ENCODE measurements at places on chromosomes 3 and 15.

DNA sequence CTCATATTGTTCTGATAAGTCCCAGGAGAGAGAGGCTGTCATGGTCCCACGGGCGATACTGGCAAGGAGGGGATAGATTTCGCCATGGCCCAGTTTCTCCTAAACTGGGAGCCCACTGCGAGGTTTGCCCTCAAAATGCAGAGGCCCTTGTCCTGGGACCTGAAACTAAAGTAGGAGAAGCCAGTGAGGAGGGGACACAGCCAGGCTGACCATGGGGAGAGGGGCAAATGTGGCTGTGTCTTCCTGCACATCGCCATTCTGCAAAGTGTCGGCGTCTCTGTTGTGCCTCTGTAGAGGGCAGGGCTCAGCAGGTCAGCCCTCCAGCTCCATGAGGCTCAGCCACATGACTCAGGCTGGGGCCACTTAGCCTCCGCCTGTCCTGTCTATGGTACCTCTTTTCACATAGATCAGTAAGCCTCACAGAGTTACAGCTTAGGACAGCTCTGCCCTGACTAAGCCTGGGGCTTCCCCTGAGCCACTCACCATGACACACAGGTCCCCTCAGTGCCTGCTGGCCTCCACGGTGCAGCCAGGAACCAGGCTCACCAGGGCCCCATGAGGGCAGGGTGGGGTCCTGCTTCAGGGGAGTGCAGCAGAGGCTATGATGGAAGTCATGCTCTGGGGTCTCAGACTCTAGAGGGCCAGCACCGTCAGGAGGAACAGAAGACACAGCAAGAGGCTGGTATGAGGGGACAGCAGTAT, 28.6 kb upstream of the PLXNA1 start:
- no peak for DNase-seq

DNA sequence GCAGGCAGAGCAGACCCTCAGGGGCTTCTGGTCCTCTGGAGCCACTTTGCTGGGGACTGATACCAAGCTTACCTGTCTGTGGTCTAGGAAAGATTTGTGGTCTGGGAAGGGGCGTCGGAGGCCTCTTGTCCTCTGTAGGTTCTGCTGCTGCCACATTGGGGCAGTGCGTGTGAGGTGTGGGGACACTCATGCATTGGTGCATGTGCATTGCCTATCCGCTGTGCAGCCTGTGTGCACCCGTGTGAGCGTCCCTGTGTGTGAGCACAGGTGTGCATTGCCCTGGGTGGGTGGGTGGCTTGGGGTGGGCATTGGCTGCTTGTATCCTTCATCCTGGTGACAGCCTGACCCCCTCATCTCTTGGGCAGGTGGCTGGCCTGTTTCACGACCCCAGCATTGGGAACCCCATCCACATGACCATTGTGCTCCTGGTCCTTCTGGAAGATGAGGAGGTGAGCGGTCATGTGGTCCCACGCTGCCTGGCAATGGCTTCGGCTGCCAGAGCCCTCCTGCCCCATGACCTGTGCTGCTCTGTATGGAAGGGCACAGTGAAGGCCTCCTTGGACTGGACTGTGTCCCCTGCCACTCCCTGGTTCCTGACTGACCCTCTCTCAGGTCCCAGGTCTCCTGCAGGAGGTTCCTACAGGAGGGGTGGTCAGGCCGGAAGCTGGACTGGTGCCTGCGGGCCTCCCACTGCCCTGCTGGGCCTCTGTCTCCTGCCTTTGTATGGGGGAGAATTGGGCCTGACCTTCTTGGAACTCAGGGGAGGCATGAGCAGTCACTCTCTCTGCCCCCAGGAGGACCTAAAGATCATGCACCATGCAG, 41.5 kb downstream of the SAXO2 start:
- no peak for DNase-seq

GRCh38 chr3:58049143-58049785, 41.0 kb downstream of the FLNB start:
- DNase-seq, result peak; percentile 91

GRCh38 chr15:89088605-89089315, 504 bp downstream of the ABHD2 start:
- DNase-seq, result no peak

GRCh38 chr3:148631124-148631903, 66.4 kb upstream of the AGTR1 start:
- DNase-seq, result no peak

- DNase-seq, result peak; percentile 96
Observed at GRCh38 chr3:98972155-98972554, 70.7 kb upstream of the DCBLD2 start.

DNA sequence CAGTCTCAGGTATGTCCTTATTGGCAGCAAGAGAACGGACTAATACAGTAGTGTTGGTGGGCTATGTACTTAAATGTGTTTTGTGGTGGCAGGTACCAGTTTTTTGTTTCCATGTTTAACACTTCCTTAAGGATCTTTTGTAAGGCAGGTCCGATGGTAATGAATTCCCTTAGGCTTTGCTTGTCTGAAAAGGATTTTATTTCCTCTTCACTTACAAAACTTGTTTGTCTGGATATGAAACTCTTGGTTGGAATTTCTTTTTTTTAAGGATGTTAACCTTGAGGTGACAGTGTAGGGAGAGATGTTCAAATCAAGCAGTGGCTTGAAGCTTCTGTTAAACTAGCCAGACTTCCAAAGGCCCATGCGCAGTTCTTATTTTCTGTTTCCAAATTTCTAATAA, 122.2 kb upstream of the FGF7 start:
- DNase-seq, result no peak

GRCh38 chr3:54535619-54536018, 392.2 kb downstream of the LRTM1 start:
- no peak for DNase-seq

DNA sequence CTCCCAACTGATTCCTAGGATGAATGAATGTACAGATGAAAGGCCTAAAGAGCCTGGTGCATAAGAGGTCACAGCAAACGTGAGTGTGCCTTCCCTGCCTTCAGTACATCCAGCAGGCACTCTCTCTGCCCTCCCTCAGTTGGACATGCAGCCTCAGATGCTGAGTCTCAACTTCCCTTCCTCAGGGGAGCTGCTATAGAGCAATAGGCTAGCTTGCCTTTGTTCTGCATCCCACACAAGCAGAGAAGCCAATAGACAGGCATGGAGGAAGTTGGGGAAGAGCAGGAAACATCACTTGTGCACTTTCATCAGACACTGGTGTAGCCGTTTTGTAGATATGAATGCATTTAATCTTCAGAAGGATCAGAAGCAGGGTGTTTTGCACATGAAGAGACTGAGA, 147.5 kb upstream of the THBS1 start:
- DNase-seq, result no peak

DNA sequence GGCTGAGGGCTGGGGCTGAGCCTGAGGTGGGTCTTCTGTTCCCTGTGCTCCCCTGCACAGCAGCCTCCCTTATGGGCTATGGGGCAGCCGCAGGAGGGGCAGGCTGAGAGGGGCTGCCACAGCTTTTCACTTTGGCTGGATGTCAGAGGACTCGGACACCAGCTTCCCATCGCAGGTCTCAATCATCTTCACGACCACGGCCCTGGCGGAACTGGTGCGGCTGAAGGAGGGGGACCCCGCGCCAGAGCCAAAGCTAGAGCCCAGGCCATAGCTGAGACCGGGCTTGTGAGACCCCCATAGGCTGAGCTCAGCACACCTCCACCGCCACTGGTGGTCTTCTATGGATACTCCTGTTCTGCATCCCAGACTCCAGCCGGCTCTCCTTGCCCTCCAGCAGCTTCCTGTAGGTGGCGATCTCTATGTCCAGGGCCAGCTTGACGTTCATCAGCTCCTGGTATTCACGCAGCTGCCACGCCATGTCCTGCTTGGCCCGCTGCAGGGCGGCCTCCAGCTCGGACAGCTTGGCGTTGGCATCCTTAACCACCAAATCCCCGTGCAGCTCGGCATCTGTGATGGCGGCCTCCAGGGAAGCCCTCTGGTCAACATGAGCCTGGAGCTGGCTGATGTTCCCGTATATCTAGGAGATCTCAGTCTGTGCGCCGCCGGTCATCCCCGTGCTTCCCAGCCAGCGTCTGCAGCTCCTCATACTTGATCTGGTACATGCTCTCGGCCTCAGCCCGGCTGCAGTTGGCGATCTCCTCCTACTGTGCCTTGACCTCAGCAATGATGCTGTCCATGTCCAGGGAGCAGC, 181.7 kb upstream of the SYNPR start:
- DNase-seq, result no peak

DNA sequence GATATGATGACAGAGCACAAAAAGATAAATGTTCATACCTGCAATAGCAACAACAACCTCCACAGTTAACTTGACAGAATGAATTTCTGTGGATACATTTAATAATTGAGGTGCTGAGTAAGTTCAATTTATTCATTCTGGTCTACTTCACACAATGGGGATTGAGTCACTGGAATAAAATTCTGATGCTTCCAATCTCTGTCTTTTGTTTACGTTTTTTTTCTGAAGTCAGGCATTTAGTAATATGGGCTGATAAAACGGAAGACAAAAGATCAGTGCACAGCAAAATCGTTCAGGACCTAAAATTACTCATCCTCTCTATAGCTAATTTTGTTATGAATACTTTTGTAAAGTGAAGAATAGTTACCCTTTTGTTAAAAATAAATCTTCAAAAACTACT, 565.9 kb upstream of the CCDC54 start:
- DNase-seq, result peak; percentile 79

- DNase-seq, result no peak
Observed at GRCh38 chr3:3587647-3587972, 211.6 kb upstream of the LRRN1 start.

GRCh38 chr15:74365598-74366445, 1.6 kb downstream of the CYP11A1 start:
- DNase-seq, result no peak

GRCh38 chr15:60009980-60010732, 6.0 kb downstream of the FOXB1 start:
- no peak for DNase-seq

DNA sequence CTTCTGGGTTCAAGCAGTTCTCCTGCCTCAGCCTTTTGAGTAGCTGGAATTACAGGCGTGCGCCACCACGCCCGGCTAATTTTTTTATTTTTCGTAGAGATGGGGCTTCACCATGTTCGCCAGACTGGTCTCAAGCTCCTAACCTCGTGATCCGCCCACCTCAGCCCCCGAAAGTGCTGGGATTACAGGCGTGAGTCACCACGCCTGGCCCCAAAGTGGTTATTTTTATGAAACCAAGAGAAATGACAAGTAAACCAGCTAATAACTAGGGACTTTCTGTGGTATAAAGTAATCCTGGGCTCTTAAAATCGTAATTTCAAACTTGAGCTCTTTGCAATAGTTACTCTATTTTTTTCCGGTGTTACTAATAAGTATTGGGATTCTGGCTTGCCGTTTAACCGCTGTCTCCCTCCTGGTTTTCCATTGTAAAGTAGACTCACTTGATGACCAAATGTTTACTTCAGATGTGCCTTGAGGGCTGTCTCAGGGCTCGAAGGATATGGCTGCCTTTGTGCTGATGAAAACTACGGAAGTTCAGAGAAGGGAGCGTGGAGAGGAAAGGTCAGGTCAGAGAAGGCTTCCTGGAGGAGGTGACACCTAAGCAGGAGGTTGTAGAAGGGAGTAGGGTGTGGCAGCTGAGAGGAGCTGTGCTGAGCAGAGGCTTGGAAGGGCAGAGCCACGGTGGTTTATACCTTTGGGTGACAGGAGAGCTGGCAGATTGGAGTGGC, 4.2 kb downstream of the ZSCAN2 start:
- no peak for DNase-seq

DNA sequence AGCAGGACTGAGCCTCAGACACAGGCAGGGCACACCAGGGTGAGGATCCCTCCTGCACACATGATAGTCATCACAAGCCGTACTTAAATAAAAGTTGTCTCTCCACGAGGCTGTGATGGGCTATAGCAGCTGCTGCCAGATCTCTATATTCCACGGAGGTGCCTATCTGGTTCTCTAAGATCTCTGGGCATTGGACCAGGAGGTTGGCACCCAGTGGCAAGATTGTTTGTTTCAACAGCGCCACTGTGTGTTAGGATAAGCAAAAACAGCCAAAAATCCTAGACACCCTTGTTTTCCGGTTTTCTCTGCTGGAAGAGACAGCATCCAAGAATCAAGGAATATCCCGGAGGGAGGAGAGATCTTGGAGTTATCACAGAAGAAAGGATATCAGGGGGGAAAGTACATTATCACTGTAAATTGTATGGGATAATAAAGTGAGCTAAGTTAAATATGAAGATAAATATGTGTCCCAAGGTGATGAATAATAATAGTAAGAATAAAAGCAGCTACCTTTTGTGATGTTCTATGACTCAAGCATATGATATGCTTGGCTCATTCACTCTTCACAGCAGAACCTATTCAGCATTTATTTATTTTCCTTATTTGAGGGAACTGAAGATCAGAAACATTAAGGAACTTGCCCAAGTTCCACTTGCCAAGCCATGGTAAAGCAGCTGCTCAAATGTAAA, 90.6 kb upstream of the AKAP13 start:
- DNase-seq, result peak; percentile 19

DNA sequence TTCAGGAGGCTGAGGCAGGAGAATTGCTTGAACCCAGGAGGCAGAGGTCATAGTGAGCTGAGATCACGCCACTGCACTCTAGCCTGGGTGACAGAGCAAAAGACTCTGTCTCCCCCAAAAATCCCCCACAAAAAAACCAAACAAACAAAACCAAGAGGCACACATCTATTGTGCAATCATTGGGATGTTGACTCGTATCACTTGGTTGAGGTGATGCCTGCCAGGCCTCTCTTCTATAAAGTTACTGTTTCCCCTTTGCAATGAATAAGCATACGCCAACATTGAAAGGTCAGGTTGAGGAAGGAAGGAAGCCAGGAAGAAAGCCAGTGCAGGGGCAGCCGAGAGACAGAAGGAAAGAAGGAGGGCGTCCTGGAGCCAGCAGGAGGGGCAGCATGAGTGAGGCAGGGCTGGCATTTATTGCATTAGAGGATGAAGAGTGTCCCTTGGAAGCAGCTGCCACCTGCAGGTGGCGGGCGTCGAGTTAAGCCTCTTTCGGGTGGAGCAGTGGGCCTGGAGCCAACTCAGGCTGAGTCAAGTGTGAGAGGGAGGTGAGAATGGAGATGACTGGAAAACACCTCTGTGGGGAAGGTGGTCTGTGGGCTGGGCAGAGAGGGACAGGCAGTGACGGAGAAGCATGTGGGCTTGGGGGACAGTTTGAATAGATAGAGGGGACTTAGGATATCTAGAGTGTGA, 8.3 kb upstream of the CSPG4 start:
- no peak for DNase-seq

DNA sequence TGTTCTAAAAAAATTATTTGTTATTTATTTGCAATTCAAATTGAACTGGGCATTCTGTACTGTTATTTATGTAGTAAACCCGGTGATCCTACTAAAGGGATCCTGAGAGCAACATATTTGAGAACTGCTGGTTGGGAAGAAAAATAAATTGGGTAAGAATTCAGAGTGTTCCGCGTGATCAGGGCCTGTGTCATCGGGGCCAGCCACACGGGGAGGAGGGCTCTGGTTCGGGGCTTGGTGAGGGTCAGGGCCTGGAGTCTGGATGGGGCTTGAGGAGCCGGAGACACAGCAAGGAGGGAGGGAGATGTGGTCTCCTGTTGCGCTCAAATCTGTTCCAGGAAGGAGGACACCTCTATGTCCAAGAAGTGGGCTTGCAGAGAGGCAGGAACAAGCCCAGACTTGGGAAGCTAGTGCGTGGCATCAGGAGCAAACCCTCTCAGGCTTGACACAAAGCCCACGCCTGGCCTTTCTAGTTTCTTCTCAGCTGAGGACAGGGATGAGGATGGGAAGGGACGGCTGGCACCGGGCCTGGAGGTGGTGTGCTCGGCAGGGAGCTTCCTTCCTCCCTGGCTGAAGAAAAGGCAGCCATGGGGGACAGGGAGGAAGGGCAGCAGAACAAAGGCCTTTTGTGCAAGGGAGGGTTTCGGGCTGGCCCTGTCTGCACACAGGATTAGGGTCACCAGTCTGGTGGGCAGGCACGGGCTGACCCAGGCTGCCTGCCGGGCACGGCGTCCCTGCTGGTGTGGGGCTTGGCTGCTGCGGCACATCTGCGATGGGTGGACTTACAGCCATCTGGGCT, 22.9 kb upstream of the FBLN2 start:
- DNase-seq, result no peak
